ENCODE measurements at places on chromosomes 16 and 17. TPM values are rescaled to one million over a fixed set of nuclear protein-coding genes. Genes with fewer than 3 reads are reported as not detected.

FOXN1 gene
- not detected for total RNA-seq

SPECC1 gene
- 43.5 TPM for total RNA-seq

PTRH2 gene
- total RNA-seq, result 59.6 TPM

TP53TG3C gene
- not detected for total RNA-seq

TLCD3A gene
- total RNA-seq, result 26.0 TPM
